ENCODE measurements at places on chromosomes 6 and 20. TPM values are rescaled to one million over a fixed set of nuclear protein-coding genes. Genes with fewer than 3 reads are reported as not detected.

MUC21 gene
- total RNA-seq: not detected

TINAG gene
- total RNA-seq: not detected

ESR1 gene
- total RNA-seq: 4.1 TPM

MANEA gene
- 18.5 TPM for total RNA-seq

FOXF2 gene
- 0.81 TPM for total RNA-seq

SLC24A3 gene
- total RNA-seq: 0.49 TPM

HNF4A gene
- total RNA-seq: not detected

SUN5 gene
- total RNA-seq: not detected

LY6G5C gene
- total RNA-seq: 0.16 TPM

PSMB1 gene
- 195 TPM for total RNA-seq

PTGIS gene
- total RNA-seq: 6.3 TPM

RRBP1 gene
- 199 TPM for total RNA-seq

RBPJL gene
- not detected for total RNA-seq

AVP gene
- not detected for total RNA-seq

MYBL2 gene
- total RNA-seq: 3.7 TPM

SIRPG gene
- total RNA-seq: not detected

CRISP3 gene
- not detected for total RNA-seq

COL21A1 gene
- total RNA-seq: 12.0 TPM

TGM3 gene
- not detected for total RNA-seq

VSTM2L gene
- 5.6 TPM for total RNA-seq

HLA-DRA gene
- 0.85 TPM for total RNA-seq

CST5 gene
- total RNA-seq: not detected

COL9A1 gene
- total RNA-seq: not detected

TREM1 gene
- not detected for total RNA-seq

WASF1 gene
- 14.2 TPM for total RNA-seq

RNF39 gene
- 0.16 TPM for total RNA-seq

TCP11 gene
- total RNA-seq: 1.1 TPM

UBR2 gene
- total RNA-seq: 41.7 TPM

ZFP57 gene
- 0.24 TPM for total RNA-seq

Measured in hair follicle dermal papilla cell (primary cell).